Fibroblast of villous mesenchyme (primary cell): ENCODE measurements at places on chromosomes 4 and X. TPM values are rescaled to one million over a fixed set of nuclear protein-coding genes. Genes with fewer than 3 reads are reported as not detected.

The TMEM156 gene
- total RNA-seq: under 0.01 TPM in 1 of 2 replicates, not detected in the other

The ZNF630 gene
- total RNA-seq: 0.32 and 3.0 TPM in 2 replicates

The RASL11B gene
- total RNA-seq: 0.43 and 1.3 TPM in 2 replicates

The FAM9C gene
- under 0.01 TPM in 2 replicates for total RNA-seq

The RBM47 gene
- 0.64 and 0.86 TPM in 2 replicates for total RNA-seq

The PITX2 gene
- 7.8 and 25.4 TPM in 2 replicates for total RNA-seq

The PDCL2 gene
- total RNA-seq: not detected in 2 replicates

The YTHDC1 gene
- total RNA-seq: 34.8 and 43.2 TPM in 2 replicates

The HCCS gene
- total RNA-seq: 17.7 and 32.0 TPM in 2 replicates

The PHOX2B gene
- total RNA-seq: not detected in 2 replicates
